ENCODE measurements at places on chromosomes 13 and 19.
A peak's percentile ranks its signal among the peaks of the same experiment; 100 is the strongest.

GRCh38 chr13:101875717-101876393 lies 423.4 kb downstream of the ITGBL1 start:
- no peak for DNase-seq

DNA sequence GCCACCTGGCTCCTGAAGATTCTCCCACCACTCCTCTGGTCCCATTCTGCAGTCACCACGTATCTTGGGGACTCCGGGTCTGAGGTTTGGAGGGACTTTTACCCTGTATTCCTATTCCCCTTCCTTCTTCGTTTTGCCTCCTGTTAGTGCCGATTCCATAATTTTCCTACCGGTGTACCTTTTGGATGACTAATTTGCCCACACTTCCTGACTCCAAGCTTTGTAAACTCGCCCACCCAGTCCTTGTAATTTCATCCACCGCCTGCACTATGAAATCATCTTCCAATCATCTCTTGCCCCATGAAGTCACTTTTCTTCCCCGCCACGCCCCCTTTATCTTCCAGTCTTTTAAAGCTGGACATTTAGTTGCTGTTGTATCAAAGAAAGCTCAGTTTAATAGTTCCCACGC lies 572 bp downstream of the UCHL3 start:
- DNase-seq, result no peak

DNA sequence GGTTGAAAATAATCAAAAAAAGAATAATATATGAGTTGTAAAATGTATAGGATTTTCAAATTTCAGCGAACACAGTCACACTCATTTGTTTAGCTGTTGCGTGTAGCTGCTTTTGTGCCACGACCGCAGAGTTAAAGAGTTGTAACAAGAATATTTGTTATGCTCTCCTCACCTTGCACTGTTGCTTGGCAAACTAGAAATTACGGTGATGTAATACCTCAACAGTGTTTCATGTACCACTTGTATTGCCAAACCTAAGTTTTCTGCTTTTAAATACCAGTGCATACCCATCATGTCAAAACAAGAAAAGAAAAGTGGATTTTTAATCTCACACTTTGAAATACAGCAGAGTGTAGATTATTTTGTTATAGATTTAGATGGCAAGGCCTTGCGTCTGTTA lies 201.1 kb downstream of the NBEA start:
- no peak for DNase-seq

DNA sequence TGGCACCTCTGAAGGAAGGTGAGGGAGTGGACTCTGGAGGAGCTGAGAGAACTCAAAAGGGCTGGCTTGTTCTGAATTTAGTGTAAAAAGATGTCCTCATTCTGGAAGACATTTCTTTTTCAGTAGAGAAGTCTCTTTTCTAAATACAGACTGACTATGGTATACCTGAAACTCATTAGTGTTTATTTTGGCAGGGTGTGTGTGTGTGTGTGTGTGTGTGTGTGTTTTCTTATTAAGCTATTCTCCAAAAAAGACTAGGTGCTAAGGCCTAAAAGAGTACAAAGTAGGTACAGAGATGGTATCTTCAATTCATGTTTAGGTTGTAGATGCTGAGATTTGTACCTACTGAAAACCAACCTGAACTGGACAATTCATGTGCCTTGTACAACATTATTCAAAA lies 196.4 kb downstream of the SPRY2 start:
- no peak for DNase-seq

DNA sequence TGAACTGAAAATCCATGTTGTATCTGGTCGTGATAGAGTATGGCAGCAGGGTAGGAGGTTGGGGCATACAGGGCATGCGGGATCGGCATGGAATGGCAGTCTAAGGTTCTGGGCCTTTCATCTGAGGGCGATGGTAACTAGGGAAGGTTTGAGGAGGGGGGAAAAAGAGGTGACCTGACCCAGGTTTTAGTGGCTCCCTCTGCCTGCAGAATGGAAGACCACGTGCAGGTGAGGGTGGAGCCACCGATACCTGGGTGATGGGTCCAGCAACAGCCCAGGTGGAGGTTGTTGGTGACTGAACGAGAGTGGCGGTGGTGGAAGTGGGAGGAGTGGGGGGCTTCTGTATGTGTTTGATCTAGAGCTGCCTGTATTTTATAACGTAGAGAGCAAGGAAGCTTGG lies 3.8 kb downstream of the ZNF749 start:
- DNase-seq, result no peak

DNA sequence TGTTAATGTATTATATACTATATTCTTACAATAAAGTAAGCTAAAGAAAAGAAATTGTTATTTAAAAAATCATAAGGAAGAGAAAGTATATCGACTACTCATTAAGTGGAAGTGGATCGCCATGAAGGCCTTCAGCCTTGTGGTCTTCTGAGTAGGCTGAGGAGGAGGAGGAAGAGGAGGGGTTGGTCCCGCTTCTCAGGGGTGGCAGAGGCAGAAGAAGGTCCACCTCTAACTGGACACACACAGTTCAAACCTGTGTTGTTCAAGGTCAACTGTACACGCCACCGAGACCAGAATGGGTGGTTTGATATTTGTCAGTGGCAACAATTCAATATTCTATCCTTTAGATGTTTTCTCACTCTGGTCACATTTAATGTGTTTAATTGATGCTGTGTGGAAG lies 67.2 kb downstream of the ALOX5AP start:
- DNase-seq, result no peak

- DNase-seq, result no peak
These were observed 154.2 kb downstream of the ZNF486 start for GRCh38 chr19:20321139-20321763.

DNA sequence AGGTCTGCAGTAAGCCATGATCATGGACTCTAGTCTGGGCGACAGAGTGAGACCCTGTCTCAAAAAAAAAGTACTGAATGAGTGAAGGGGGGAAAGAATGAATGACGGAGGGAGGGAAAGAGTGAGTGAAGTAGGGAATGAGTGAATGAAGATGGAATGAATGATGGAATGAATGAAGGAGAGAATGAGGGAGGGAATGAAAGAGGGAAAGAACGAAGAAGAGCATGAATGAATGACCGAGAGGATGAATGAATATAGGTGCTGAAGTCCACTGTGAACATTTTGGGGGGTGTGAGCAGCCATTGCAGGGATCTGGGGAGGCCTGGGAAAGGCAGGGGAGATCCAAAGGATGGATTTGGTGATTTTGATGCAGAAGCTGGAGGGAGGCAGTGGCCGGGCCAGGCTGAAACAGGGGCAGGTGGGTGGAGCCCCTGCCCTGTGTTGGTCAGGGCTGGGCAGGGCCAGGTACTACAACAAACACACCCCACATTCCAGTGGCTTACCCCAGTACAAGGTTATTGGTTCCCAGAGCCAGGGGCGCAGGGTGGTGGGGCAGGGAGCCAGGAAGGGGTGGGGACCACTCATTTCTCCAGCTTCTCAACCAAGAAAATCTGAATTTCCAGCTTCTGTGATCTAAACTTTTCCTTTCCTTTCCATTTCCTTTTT lies 14.3 kb downstream of the SLC27A1 start:
- DNase-seq, result no peak

DNA sequence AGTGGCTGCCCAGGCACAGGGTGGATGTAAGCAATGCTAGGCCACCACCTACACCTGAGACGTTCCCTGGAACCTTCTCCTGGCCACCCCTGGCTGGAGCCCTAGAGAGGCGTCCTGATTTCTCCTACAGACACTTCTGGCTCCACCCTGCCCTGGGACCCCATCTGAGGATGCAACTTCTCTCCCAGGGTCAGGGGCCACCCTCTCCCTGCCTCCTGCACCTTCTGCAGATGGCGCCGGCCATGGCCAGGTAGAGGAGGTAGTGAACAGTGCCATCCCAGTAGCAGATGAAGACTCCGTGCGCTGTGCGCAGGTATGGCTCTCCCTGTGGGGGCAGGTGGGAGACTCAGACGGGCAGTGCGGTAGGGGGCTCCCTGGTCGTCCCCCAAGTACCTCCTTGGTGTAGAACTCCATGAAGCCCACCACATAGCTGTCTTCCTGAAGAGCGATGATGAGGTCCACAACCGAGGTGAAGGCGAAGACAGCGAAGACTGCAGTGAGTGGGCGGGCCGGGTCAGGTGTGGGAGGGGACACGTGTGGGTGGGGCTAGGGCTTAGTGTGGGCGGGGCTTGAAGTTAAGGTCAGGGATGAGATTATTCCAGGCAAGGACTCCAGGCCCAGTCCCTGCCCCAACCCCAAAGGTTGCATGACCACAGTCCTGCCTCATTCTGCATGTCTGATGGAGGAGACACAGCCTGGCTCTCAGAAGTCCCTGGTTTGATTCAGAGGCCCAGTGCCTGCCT lies 3.0 kb downstream of the TM6SF2 start:
- no peak for DNase-seq

DNA sequence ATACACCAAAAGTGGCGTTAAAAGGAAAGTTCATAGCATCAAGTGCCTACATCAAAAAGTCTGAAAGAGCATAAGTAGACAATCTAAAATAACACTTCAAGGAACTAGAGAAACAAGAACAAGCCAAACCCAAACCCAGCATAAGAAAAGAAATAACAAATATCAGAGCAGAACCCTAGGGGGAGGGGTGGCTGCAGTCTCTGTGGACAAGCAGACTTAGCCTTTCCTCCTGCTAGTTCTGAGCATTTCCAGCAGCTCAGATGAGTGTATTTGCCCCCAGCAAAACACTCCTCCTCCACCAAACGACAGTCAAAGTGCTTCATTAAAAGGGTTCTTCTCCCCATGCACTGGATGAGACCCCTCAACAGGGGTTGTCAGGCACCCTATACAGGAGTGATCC lies 7.1 kb upstream of the ZNF90 start:
- DNase-seq, result no peak

- no peak for DNase-seq
These were observed 228.8 kb upstream of the STARD13 start for GRCh38 chr13:33514362-33514761.

- peak; percentile 52 for DNase-seq
These were observed 58.3 kb upstream of the CLDN10 start for GRCh38 chr13:95494082-95494681.

- DNase-seq, result no peak
These were observed 198.2 kb downstream of the KLF12 start for GRCh38 chr13:73935991-73936390.
